ENCODE measurements at places on chromosomes 4 and X.

DNA sequence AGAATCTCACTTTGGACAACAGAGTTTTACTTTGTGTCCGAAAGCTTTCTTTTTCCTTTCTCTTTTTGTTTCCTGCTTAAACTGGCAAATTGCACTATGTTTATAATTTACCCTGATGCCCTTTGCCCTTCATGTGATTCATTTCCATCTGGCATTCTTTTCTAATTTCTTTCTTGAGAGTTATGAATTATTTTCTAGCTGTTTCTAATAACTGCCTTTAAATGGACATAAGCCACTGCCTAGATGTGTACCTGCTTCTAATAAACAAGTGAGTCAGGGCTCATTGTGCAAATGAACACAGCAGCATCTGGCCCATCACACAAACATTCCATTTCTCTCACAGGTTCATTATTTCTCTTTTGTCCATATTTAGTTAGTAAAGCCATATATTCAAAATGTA, 242.3 kb upstream of the GPRIN3 start:
- DNase-seq, result no peak

GRCh38 chr4:142419712-142420111, 426.4 kb downstream of the INPP4B start:
- no peak for DNase-seq

DNA sequence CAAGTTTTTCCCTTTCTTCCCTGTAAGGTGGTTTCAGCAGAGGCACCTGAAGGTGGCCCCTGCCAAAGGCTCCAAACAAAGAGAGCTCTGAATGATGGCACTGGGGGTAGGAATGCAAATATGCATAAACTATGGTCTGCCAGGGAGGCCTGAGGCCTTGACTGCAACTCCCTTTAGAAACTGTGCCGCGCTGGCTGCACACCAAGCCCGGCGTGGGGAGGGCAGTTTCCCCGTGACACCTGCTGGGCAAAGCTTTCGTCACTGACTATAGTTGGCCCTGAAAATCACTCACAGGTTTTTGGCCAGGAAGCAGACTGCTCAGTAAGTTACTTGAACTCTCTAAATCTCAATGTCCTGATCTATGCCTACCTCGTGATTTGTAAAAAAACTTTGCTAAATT, 97.8 kb upstream of the ATOH1 start:
- DNase-seq, result no peak

- DNase-seq, result no peak
Observed at GRCh38 chr4:45241976-45242375, 515.6 kb upstream of the GNPDA2 start.

DNA sequence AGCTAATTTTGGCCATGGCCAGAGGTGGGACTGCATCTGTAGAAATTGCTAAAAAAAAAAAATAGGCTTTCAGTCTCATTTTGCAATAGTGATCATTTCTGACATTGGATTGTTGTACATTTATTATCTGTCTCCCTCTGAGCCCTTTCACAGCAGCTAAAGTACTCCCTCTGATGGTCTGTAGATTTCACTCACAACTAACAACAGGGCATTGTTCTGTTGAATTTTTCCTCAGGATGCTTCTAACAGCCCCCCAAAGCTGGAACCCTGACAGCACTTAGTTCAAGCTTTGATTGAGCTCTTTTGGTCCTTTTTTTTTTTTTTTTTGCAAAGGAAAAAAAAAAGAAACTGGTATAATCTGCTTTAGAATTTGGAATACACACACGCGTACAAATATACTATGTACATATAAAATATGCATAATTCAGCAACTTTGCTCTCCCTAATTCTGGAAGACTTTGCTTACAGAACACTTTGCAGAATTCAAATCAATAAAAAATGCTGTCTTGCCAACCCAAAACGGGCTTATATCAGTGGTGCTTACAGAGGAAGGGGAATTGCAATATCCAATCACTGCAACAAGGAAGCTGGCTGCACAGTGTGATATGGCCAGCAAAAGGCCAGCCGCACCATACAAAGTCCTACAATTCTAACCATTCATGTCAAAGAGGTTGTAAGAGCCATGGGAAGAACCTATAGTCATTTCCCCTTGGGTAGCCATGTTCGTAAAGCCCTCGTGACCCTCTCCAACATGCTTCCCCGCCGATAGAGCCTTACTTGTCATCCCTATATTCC, 406.4 kb downstream of the SMARCA1 start:
- DNase-seq, result no peak

DNA sequence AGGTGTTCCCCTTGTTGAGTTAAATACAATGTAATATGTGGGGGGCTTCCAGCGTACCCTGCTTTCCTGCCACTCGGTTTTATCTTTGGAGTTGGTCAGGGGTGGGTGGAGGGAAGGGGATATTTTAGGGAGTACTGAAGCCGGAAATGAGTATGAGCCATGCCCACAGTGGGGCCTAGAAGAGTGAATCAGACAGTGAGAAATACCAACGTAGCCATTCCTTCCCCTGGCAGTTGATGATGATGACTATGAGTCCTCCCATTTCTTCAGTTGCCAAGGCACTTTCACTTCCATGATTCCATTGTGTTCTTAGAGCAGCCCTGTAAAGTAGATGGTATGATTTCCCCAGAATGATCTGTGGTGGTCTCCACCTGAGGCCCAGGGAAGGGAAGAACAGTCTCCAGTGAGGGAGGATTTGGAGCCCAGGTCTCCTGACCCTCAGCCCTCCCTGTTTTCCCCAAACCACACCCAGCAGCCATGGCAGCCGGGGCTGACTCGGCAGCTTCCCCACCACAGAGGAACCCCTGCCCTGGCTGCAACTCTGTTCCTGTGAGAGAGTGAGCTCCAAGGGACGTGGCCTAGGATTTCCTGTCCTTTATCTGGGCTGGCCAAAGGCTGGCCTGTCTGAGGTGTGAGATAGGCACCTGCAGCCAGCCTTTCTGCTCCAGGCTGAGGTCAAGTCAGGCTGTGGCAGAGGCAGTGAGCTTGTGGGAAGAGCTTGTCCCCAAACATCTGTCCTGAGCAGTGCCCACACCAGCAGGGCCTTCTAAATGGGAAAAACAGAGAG, 52.7 kb downstream of the STARD8 start:
- DNase-seq, result no peak

Data from stimulated activated CD4-positive, alpha-beta T cell treated with anti-CD3 and anti-CD28 coated beads, TNF-alpha, amount 100 ng/mL, for 24 hours (primary cell).